ENCODE measurements at places on chromosomes 12 and 14.

- DNase-seq: no peak
Observed at GRCh38 chr14:93645200-93645599, 143.1 kb downstream of the PRIMA1 start.

- DNase-seq: no peak
Observed at GRCh38 chr12:27081668-27082111, 688 bp downstream of the C12orf71 start.

- no peak for DNase-seq
Observed at GRCh38 chr14:73140811-73141323, 4.6 kb downstream of the PSEN1 start.

GRCh38 chr14:60632257-60632656 is 17.0 kb downstream of the SIX1 start:
- no peak for DNase-seq

GRCh38 chr12:109261939-109262338 is 47.1 kb downstream of the FOXN4 start:
- DNase-seq: no peak

DNA sequence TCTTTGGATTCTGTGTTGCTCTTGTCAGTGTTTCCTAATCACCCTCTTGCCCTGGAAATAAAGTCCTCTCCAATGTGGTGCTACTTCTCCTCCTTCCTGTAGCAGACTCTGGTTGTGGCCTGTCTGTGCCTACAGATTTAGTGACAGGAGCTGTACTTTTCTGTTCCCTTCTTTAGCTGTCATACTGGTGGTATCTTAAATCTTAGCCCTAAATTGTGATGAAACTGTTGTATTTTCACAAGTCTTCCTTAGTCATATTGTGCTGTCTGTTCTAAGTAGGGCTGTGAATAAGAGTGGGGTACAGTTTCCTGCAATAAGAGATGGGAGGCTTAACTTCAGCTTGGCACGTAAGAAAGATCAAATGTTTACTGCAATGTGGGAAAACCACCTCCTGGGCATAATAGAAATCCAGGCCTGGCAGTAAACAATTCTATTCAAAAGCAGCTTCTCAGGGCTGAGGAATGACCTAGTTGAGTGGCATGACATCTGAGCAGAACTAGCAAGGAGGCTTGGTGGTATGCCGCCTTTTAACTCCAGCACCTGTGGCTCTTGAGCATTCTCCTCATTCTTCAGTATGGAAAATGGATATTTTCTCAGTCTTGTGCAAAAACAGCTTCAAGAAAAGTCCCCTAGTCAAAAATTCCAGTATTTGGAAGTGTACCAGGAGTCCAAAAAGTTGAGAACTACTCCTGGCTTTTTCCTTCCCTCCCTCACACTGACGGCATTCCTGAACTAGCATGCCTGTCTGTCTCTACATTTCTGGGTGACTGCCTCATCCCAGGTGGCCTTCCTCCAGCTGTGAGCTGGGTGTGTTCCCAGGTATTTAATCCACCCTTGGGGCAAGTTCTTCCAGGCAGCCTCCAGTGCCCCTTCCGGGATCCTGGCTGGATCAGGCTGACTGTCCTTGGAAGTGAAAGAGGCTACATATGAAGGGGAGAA is 19.5 kb downstream of the ANO6 start:
- DNase-seq: no peak

GRCh38 chr12:120101617-120102016 is 14.9 kb downstream of the RAB35 start:
- DNase-seq: no peak

- DNase-seq: no peak
Observed at GRCh38 chr14:34098045-34098984, 147.4 kb upstream of the EGLN3 start.

Measured in AG04450 (cell line).